ENCODE measurements at places on chromosomes 6 and 20.

- no peak for DNase-seq
Measured at GRCh38 chr6:105868823-105869460, 217.2 kb upstream of the PRDM1 start.

DNA sequence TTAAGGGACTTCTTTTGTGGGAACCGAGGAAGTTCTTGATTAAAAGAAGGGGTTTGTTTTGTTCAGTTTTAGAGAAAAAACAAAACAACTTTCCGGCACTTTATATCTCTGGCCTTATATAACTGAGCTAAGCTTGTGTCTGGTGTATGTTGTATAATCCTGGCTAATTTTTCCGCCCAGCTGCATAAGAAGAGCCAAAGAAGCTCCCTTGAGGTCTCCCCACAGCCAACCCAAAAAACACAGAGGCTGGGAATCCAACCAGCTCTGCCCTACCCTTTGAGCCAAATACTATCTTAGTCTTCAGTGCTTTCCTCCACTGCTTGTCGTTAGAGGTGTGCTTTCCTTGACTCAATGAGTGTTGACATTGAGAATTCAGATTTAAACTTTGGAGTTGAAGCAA lies 45.5 kb upstream of the RNF146 start:
- DNase-seq, result no peak

DNA sequence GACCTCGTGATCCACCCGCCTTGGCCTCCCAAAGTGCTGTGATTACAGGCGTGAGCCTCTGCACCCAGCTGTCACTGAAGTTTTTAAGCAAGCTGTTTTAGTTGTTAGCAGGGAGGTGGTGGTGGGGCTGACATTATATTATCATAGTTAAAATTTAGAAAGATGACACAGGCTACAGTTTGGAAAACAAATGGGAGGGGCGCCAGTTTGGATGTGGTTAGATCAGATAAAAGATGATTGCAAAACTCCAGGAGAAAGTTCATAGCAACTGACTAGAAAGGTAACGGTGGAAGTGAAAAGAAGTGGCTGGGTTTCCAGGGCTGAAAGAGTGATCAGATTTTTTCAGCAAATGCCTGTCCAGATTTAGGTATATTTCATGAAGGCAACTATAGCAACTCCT lies 311.9 kb upstream of the CITED2 start:
- peak; percentile 37 for DNase-seq

DNA sequence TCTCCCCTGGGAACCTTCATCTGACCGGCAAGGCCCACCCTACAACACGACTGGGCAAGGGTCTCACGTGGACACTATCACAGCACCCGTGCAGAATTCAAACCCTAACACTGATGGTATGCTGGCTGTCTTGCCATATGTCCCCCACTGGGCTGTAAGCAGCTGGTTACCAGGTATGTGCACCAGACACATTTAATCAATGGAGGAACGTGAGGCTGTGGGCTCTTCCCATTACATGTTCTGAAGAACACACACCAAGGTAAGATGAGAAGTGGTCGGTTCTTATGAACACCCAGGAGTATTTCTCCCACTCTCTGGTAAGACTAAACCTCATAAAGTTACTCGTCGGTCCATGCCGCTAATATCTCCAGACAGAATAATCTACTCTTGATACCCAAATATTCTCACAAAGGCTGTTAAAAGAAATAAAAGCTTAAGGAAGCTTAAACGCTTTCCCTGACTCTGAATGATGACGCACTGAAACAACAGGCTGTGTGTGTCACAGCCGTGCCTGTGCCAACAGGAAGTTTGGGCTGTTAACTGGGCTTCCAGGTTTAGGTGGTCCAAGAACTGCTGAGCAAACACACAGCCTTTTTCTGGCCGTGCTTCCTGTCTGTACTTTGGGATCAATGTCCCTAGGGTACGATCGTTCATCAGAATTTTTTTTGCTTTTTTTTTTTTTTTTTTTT lies 75.3 kb downstream of the SLC23A2 start:
- DNase-seq, result peak; percentile 51

DNA sequence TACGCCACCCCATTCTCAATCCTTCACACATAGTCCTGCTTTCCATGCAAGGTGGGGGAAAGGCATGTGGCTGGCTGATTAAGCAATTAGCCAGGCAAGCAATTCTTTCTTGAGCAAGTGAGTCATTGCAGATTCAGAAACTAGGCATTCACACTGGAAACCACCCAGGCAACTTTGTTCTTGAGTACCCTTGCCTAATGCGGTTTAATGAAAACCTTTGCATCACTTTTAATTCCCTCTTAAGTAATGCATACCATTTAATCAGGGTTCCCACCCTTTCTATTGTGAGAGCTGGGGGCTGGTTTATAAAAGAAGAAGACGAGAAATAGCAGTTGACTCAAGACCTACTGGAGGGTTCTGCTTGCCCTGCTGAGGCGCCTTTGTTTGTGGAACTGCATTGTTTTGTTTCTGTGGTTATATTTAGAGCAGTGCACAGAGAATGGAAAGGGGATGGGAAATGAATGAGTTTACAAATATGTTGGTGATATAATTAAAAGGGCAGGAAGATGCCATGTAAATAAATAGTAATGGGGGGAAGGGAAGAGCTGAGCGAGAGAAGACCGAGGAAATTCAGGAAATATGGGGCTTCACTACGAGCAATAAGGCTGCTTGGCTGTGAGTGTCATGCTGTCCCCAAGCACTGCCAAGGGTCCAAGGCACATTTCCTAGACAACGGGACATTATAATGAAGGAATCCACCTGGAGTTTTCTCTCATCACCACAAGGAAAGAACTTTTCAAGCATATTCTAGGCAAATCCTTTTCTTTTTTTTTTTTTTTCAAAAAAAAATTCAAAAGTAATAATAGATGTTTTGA lies 48.8 kb upstream of the TSHZ2 start:
- DNase-seq, result peak; percentile 87

DNA sequence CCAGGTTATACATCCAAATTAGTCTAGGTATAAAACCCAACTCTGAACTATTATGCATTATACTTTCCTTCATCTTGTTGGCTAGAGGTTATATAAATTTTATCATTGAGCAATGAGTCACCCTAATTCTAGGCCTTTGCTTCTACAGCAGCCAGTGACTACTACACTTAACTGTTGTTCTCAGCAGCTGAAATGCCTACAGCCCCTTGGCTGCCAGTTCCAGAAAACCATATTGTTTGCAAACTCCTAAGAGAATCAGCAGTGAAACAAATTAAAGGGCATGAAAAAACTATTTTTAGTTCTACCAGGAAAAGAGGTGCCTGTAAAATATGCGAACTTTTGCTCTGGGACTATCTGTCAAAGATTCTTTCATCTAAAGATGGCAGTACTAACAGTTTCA lies 292.8 kb downstream of the FRK start:
- no peak for DNase-seq

DNA sequence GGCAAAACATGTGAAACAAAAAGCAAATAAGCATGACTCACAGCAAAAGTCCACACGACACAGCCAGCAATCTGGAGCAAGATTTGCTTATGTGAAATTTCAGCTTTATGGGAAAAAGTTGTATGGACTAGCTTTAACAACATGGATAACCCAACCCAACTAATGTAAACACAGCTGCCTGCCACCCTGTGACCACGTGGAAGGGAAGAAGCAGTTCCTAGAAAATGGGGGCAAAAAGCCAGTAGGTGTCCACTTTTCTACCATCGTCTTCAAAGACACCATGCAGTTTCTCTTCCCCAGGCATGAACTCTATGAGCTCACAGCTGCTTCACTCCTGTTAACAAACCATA lies 425.4 kb upstream of the RNF217 start:
- no peak for DNase-seq

- peak; percentile 29 for DNase-seq
Measured at GRCh38 chr6:52994839-52995088, 320 bp downstream of the GSTA4 start.

DNA sequence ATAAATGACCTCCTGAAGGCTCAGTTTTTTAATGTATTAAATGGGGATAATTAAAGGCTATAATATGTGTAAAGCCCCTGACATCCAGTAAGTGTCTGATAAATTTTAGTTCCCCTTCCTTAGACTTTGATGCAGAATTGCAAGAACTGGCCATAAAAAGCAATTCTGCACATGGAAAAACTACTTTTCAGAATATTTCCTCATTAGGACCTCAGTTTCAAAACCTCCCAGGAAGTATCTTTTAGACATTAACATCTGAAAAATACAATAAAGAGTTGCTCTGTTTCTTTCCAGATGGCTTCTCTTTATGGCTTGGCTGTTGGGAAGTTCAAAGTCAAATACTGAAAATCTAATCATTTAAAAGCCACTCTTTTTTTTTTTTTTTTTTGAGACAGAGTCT lies 106.3 kb upstream of the ZNF217 start:
- no peak for DNase-seq

GRCh38 chr20:62392077-62392418 lies 5.1 kb downstream of the RPS21 start:
- no peak for DNase-seq

DNA sequence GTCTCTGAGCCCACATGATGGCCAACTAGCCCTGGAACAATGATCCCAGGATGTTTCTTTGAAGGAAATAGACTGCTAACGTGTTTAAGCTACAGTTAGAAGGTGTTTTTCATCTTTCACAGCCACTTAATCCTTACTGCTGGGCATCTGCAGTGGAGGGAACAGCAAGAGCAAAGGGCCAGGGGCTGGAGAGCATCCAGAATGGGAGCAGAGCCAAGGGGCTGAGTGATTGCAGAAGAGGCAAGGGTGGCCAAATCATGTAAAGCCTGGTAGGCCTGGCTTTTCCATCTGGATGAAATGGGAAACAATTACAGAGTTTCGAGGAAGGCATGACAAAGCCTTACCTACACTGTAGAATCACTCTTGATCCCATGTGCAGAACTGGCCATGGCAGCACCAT lies 18.7 kb upstream of the LAMP5 start:
- DNase-seq, result no peak

DNA sequence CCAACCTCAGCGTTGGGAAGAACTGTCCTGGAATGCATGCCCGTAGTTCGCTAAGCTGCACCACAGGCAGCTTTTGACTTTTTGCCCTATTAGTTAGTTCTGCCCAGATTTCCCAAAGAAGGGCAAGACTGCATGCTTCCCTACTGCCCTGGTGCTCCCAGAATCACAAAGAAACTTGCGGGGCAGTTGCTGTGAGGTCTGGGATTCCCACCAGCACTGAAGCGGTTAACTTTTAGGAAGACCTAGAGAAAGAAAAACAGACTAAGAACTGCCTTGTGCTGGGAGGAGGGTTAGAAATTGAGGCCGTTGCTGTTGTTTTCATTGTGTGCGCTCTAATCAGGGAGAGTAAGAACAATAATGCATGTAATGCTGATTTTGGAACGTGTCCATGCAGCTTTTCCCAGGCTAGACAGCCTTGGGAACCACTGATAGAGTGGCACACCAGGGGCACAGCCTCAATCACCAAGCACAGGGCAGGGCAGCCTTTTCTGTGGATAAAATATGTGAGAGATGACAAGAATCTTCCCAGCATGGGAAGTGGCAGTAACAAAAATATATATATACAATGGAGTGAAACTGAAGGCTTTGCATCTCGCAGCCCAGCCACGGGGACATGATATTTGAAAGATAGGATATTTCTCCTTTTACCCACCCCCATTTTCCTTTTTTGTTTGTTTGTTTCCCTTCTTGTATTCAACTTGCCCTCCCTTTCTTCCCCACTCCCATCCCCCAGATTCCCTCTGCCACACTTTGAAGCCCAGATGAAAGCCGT lies 137.7 kb upstream of the HEY2 start:
- DNase-seq, result peak; percentile 24

DNA sequence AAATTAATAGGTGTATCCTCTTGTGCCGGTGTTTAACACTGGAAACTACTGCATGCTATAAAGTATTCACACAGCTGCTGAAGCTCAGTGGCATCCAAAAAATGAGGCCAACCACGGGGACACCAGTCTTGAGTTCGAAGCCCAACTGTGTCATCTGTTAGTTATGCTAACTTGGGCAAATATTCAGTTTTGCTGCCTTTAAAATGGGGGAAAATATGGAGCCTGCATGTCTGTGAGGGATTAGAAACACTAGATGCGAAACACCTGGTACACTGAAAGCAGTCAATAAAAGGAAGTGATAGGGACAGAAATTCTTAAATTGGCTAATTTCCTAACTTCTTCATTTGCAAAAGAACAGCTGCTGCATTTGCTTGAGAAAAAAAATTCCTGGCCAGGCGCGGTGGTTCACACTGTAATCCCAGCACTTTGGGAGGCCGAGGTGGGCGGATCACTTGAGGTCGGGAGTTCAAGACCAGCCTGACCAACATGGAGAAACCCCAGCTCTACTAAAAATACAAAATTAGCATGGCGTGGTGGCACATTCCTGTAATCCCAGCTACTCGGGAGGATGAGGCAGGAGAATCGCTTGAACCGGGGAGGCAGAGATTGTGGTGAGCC lies 36.6 kb upstream of the MLIP start:
- DNase-seq, result peak; percentile 18

DNA sequence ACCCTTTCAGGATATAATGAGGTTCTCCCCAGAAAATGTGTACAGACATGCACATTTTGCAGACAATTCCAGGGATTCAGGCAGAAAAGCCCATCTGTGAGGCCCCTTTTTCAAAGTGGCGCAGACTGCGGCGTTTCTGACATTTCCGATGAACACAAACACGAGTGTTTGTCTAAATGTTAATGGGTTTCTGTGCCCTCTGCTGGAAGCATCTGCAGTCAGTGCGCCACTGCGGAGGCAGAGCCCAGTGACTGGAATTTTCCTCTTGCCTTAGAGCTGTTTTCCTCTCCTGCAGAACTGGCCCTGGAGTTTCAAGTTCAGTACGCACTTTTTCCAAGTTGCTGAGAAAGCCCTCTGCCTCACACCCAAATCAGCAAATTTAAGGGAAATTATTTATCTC lies 15.3 kb downstream of the ANKRD60 start:
- DNase-seq, result peak; percentile 68

GRCh38 chr20:63553251-63553932 lies 567 bp upstream of the FNDC11 start:
- DNase-seq, result peak; percentile 92

- DNase-seq, result peak; percentile 62
Measured at GRCh38 chr6:99119109-99120031, 171.6 kb upstream of the FBXL4 start.

Data from AG20443 (cell line).